ENCODE measurements at places on chromosomes 1 and 21. TPM values are rescaled to one million over a fixed set of nuclear protein-coding genes. Genes with fewer than 3 reads are reported as not detected.

DNA sequence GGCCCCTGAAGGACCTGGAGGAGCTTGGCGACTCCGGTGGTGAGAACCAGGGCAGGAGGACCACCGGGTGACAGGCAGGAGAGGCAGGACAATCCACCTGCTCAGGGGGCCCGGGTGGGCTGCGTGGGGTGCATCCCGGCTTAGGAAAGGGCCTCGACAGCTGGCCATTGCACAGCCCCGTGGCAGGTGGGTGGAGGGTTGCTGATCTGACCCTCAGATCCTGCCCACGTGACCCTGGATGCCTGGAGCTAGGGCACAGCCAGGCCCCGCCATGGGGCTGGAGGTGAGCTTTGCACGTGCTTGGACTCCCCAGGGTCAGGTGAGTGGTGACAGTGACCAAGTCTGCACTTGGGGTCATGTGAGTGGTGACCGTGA lies 35.5 kb upstream of the SLC19A1 start:
- peak; percentile 25 for DNase-seq

The KRTAP12-2 gene
- total RNA-seq: not detected

DNA sequence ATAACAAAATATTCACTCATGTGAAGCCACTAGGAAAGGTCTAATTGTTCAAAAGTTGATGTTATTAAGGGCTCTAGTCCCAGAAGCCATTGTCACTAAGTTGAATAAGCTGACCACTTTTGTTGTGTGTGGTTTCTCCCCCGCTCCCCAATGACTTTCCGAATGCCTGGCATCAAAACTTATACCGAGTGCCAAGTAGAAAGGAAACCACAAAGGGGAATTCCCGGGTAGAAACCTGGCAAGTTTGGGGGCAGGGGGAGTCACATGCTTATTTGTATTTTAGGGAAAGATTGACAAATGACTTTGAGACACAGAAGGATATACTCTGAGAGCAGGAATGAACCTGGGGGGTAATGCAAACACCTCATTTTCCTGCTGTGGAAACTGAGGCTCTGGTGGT lies 154.1 kb downstream of the TGFBR3 start:
- no peak for DNase-seq

The KPRP gene
- total RNA-seq: not detected

- DNase-seq: no peak
These were observed 270.4 kb downstream of the PTPRU start for GRCh38 chr1:29506678-29507225.

The TMPRSS15 gene
- not detected for total RNA-seq

DNA sequence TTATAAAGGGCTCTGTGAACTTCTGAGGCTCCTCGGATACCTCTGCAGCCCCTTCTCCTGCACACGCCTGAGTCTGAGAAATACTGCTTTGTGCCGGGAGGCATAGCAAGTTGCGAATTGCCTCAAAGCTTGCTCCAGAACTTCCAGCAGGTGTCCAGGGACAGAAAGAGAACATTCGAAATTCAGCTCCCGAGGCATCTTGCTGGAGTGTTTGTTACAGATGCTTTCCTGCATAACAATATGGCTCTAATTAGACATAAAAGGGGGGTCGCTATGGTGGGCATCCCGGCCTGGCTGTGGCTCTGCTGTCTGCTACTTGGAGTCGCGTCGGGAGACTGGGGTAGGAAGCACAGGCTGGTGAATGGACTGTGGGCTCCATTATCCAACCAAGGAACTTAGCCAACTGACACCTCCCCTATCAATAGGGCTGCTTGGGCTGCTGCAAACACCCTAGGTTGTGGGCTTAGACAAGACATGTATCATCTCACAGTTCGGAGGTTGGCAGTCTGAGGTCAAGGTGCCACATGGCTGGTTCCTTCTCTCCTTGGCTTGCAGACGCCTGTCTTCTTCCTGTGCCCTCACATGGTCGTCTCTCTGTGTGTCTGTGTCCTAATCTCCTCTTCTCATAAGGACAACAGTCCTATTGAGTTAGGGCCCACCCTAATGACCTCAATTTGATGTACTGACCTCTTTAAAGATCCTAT lies 607.0 kb downstream of the NPHP4 start:
- DNase-seq: no peak

DNA sequence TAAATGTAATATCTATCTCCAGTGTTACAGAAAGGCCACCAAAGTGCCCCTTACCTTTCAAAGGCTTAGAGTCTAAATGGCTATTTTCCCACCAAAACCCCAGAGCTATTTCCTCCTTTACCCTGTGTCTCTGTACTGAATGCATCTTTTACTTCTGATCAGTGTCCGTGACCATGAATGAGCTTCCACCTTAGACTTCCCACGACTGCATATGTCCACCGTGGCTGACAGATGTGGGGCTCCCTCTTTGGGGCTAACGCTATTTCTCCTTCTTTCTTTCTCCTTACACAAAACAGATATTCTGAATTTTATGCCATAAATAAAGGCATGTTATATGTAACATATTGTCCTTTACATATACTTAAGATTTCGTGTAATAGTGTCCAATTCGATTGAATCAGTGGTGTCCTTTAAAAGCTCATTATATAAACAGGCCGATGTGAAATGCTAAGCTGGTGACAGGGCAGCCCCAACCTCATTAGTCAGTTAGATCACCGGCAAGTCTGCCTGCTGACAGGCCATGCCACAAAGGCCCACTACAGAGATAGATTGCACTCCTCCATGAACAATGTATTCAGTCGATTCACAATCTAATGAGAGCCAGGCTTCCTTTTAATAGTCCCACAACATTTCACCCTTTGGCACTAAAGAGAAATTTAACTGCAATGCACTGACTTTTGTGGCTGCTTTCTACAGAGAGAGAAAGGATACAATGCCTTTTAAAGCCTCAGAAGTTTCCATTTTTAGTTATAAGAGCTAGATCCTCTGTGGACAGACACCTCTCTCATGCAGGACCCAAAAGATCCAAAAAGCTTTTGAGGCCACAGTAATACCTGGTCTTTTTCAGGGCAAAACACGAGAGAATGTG lies 297.9 kb downstream of the PCP4 start:
- no peak for DNase-seq

DNA sequence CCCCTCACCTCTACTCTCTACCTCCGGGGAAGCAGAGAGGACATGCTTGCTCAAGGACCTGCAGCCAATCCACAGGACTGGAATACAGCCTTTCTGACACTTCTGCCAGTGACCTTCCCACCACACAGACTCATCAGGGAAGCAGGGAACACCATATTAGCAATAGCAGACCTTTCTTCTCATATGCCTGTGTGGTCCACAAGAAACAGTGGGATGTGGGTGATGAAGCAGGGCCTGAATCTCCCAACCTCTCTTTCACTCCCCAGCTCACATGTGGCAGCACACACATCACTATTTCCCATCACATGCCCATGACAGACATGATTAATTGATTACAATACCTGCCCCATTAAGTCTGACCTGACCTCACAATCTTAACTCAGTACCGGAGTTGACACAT lies 695.1 kb downstream of the MATN1 start:
- DNase-seq: no peak

- DNase-seq: no peak
These were observed 102.5 kb upstream of the L1TD1 start for GRCh38 chr1:62092110-62092509.

The IGSF21 gene
- total RNA-seq: not detected

DNA sequence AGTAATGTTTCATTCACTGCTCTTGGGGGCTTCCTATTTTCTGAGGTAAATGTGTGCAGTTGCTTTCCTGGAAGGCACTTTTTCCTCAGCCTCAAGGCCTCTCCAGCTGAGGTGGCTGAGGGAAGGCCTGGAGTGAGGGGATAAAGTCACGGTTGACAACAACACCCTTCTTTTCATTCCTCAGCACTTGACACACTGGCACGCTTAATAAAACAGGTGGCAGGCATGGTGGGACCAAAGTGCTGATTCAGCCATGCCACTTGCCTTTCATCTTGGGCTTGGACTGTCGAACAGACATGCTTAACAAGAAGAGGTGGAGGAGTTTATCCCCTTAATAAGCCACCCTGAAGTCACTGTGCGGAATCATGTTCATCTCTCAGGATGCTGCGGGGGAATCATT lies 23.6 kb upstream of the GRHL3 start:
- no peak for DNase-seq

DNA sequence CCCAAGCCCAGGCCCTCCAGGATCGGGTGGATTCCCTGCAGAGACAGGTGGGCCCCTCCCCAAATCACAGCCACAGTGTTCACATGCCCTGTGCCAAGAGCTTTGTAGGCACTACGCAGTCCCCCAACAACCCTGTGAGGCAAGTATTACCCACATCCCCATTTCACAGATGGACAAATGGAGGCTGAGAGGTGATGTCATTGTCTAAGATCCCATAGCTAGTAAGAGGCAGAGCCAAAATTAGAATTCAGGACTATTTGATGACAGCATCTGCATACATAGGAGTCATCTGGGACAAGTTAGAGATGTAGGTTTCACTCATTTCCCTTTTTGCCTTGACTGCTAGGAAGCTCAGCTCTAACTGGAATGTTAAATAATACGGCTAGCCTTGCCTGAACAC lies 12.0 kb downstream of the MFAP2 start:
- no peak for DNase-seq

GRCh38 chr1:24635195-24635843 lies 7.8 kb upstream of the SRRM1 start:
- no peak for DNase-seq

The DDR2 gene
- 0.65 TPM for total RNA-seq

DNA sequence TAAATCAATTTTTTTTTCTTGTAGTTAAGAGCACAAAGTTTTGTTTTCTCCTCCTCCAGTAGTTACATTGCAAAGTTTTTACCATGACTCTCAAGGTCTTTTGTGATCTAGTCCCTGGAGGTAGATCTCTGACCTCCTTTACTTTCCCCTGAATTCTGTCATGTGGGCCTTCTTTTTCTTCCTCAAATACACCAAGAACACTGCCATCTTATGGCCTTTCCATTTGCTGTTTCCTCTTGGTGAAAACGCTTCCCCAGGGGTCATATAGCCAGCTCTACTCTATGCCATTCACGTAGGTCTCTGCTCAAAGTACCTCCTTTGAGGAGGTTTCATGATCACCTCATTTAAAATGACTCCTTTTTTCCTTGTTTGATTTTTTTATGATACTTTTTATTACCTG lies 2.7 kb downstream of the DDX20 start:
- DNase-seq: no peak

- no peak for DNase-seq
These were observed 35.6 kb upstream of the ADGRL4 start for GRCh38 chr1:79042117-79042516.

The KRTAP11-1 gene
- not detected for total RNA-seq

The ZNF593OS gene
- total RNA-seq: 0.45 TPM

DNA sequence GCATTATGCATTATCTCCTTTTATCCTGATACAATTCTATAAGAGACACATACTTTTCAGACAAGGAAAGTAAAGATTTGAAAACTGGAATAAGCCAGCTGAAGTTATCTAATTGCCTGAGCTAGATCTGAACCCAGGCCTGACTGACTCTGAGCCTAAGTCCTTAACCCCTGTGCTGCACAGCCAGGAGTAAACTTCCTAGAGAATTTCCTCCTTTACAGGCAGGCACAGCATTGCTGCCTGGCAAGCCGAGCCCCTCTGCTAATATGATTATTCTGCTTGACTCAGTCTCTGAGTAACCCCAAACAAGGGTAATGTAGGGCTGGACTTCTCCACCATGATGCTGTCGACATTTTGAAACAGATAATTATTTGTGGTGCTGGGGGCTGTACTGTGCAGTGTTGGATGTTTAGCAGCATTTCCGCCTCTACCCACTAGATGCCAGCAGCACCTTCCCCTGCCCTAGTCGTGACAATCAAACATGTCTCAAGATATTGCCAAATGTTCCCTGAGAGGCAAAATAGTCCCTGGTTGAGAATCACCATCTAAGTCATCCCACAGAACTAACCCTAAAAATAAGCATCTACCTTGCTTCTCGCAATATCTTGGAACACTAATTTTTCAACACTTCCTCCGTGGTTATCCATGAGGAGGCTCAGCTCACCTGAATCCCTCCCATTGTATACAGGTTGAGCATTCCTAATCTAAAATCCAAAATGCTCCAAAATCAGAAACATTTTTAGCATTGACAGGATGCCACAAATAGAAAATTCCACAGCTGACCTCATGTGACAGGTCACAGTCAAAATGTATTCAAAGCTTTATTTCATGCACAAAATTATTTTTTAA lies 18.5 kb downstream of the CAMK1G start:
- peak; percentile 47 for DNase-seq

The FAM163A gene
- not detected for total RNA-seq

The ELK4 gene
- total RNA-seq: 14.4 TPM

The BARHL2 gene
- not detected for total RNA-seq

GRCh38 chr1:3405974-3406867 lies 48.2 kb upstream of the ARHGEF16 start:
- no peak for DNase-seq

GRCh38 chr1:225462714-225463574 lies 35.1 kb upstream of the LBR start:
- DNase-seq: no peak

The DCDC2B gene
- total RNA-seq: not detected

- DNase-seq: no peak
These were observed 4.4 kb upstream of the SAMD11 start for GRCh38 chr1:919271-919872.

DNA sequence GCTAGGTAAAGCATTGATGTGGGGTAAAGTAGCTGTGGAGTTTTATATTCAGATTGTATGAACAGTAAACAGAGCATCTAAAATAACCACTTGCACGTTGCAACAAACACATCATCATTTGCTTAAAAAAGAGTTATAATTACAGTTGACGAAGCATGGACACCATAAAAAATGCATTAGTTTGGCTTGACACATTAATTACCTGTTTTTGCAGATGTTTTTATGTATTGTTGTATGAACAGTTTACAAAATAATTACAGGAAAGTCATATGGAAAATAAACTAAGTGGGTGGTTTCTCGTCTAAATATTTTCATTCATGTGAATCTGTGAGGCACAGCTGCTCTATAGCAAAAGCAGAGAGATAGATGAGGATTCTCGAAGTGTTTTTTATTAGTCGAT lies 108.3 kb downstream of the RPS6KC1 start:
- no peak for DNase-seq

DNA sequence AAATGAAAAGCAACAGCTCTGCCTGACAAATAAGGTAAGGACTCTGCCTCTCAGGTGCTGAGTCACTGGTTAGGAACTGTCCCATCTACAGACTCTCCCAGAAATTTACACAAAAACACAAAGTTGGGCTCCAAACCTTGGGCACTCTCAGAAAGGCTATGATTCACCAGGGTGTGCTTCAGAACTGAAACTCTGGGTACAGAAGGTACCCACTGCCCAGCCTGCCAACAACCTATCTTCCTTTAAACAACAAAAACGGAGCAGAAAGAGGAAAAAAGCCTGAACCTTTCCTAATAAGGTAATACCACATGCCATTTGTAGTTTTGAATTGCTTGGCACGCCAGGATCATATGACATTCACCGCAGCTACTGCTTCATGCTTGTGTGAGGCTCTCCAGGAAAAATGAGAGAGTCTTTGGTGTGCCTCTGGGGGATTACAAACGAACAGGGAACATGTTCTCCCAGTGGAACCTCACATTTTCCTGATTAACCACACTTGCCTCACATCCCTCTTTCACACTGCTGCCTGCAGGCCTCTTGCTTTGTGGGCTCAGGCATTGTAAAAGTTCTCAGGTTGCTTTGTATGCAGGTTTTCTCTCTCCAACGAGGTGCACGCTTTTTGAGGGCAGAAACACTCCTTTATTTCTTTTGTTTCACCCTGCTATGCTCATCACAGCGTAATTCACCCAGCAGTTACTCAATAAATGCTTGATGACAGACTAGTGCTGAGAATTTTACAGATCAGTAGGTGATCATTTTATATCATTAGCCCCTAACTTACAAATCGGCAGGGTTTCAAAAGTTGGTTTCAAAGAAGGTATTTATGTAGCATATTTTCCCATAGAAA lies 65.1 kb downstream of the GADD45A start:
- DNase-seq: no peak
